Hematopoietic multipotent progenitor cell treated with erythropoietin and hydrocortisone succinate and interleukin-3 and kit ligand, for 4 days (in vitro differentiated cells): ENCODE measurements at places on chromosomes 11 and 22.

DNA sequence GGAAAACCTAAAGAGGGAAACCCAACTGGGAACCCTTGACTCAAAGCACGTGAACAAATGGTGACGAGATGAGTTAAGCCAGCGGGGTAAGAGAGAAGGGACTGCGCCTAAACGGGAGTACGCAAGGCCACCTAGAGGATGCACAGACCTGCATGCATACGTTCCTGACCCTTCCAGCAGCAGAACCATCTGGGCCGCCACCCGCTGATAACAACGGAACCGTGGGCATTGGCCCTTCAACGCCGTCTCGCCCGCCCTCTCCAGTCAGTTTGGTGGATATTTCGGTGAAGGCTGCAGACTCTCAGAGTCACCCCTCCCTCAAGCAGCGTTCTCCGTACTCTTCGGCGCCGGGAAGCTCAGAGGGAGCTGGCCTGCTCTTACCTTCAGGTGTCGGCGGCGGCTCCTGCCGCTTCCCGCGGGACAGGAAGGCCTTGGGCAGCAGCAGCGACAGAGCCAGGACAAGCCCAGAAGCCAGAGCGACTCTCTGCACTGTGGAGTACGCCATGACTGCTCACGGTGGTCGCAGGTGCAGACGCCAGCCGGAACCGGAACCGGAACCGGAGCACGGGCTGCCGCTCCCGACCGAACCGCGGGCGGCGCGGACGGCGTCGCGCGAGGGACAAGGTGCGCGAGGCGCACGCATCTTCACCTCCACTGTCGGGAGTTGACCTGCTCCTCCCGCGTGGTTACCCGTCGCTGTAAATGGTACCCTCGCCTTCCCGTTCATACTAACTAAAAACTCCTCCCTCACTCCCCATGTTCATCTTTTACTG, at the start of gene RIC3:
Gene RIC3, minus strand, starts transcription at position 541 of the 773 bp plus-strand sequence. Its CDS starts 36 bp downstream, at position 505.
- peak; percentile 20 for DNase-seq

GRCh38 chr11:9657531-9657930, 6.3 kb upstream of the SWAP70 start:
- no peak for DNase-seq

GRCh38 chr11:1130276-1131032, 27.3 kb upstream of the MUC5AC start:
- no peak for DNase-seq

- DNase-seq = peak; percentile 57
Measured at GRCh38 chr11:68215087-68215445, 2.0 kb upstream of the KMT5B start.

DNA sequence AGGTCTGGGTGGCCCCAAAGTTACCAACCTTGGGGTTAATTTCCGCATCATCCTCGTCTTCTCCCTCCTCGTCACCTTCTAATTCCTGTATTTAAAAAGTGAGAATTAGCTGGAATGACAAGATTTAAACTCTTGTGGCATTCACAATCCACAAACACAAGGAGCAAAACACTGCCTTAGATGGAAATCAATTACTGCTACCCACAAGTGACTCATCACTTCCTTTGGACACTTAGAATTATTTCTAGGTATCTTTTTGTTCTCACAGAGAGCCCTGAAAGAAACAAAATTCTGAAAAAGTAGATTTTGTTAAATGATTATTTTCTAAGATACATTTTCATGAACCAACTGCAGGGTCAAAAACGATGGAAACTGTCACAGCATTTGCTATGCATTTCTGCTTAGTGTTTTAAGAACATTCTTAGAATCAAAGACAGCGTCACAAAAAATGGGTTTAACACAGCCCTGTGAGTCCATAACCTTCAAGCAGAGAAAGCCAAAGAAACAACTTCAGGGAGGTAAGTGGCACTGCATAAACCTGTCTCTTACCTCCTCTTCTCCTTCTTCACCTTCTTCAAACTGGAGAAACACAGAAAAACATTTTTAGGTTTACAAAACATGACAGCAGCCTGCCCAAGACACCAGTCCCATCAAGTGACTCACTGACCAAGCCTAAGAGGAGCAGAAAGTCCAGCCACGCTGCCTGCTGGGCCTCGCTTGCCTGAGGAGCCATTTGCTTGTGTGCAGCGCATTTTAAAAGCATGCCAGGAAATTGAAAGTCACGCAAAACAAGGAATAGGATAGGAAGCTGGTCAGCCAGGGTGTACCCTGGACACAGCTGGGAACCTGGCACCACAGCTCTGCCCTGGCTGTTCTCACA, 22.3 kb upstream of the PHLDA2 start:
- DNase-seq = peak; percentile 61

- DNase-seq = no peak
Measured at GRCh38 chr11:69935941-69936505, 116.8 kb upstream of the FGF3 start.

GRCh38 chr11:82663535-82663934, 70.1 kb downstream of the FAM181B start:
- DNase-seq = no peak

DNA sequence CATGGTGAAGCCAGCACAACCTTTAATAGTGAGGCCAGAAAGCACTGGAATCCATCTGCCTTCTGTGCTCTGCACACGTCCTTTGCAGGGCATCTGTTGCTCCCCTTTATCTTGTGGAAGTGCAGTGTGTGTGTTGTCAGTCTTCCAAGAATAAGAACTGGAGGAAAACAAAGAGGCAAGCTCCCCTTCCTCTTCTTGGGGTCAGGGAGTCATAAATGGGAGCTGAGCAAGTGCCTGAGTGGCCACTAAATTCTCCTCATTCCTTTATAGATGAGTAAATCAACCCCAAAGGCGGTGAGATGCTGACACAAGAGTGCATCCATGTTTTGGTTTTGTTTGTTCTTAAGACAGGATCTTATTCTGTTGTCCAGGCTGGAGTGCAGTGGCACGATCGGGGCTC, 38.3 kb downstream of the WT1 start:
- DNase-seq = no peak

- DNase-seq = no peak
Measured at GRCh38 chr11:43845816-43846215, 34.8 kb upstream of the ALKBH3 start.

GRCh38 chr11:113322158-113322557, 7.8 kb downstream of the TTC12 start:
- DNase-seq = no peak

DNA sequence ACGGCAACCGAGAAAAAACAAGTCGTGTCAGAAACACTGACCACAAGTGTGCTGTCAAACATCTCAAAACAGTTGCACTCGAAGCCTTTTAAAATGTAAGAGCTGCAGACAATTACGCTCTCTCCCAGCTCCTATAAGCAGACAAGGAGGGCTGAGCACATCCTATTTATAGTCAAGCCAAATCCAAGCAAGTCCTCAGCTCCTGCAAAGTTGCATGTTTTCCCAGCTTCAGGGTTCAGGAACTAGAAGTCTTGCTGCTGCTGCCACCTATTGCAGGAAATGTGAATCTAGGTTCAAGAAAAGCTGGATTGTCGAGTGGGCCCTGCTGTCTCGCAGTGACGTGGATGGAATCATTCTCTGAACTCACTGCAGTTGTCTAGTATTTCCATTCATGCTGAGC, 15.5 kb downstream of the EFCAB6 start:
- peak; percentile 20 for DNase-seq

DNA sequence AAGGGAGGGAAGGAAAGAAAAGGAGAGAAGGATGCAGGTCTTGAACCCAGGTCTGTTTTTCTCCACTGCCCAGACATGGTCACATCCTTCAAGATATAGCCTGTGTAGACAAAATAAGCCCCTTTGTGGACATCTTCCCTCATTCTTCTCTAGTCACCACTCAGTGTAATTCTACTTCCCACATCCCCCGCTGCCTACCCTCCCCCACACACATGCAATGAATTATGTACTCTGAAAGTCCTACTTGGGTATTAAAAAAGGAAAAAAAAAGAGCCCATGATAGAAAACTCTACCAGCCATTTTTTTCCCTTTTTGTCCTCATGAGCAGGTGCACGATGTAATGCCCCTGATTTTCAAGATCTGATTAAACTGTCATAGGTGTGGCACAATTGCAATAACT, 346.0 kb downstream of the MN1 start:
- no peak for DNase-seq
